ENCODE measurements at places on chromosomes 3 and 15. TPM values are rescaled to one million over a fixed set of nuclear protein-coding genes. Genes with fewer than 3 reads are reported as not detected.

NOP10 gene
- 149 TPM for total RNA-seq

DNA sequence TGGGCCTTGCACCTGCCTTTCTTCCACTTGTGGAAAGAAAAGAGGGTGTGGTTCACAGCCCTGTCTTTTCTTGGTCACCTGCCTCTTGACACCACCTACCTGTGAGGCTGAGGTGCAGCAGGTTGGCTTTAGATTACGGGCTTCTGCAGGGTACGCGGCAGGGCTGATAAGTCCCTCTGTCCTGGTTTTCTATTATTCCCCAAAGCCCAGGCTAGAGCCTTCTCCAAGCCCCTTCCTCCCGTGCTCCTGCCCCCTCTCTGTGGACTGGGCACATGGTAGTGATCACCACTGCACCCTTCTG, 44.8 kb upstream of the HACD2 start:
- no peak for DNase-seq

DNA sequence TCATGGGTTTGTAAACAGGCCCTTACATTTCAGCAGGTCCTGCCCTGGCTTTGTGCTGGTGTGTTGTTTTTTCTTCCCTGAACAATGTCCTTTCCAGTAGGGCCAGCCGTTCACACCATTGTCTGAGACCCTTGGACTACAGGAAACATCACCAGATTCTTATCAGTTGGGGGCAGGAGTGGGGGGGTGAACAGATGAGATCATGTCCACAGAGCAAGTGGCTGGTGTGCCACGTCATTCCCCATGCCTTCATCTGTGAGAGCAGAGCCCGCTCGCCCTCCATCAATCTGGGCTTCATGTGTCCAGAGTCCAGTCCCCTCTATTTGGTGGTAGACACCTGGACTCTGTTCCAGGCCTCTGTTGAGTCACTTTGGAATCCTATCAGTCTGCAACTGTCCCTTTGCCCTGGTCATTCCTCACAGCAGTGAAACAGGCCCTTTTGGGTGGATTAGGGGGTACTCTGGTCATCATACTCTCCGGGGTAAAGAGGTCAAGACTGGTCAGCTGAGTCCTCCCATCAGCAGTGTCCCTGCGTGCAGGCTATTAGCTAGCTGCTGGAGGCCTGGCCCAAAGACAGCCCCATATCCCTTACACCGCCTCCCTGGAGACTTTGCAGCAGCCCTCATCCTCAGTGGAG, 15.0 kb downstream of the SEMA3G start:
- no peak for DNase-seq

DNA sequence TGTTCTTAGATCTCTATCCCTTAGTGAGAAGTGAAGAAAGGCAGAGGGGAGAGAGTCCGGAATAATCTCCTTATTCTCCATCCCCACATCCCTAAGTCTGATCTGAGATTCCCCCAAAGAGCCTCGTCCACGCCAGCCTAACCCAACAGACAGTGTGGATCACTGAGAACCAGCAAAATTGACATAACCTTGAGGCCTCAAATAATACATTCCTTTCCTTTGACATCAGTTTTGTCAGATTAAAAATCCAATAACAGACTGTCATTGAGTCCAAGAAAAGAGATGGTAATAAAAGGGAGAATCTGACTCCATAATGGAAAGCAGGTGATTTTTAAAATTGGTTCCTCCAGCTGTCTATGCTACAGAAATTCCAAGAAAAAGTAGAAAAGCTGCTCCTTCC, 7.7 kb upstream of the SIAH2 start:
- DNase-seq = peak; percentile 66

ZNF385D gene
- total RNA-seq = 10.6 TPM

DNA sequence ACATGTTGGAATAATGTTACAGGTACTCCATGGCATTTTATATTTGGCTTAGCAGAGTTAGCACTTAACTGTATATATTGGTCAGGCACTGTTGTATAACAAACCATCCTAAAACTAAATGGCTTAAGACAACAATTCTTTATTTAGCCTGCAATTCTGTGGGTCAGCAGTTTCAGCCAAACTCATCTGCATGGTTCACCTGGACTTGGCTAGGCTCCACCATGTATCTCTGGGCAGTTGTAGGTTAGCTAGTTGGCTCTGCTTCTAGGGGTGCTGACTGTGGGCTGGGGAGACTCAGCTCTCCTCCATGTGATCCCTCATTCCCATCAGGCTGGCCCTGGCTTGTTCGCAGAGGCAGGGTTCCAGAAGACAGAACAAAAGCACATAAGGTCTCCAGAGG, 34.4 kb downstream of the RARB start:
- DNase-seq = no peak

GRCh38 chr15:99125061-99125891, 20.4 kb downstream of the SYNM start:
- DNase-seq = peak; percentile 44

- DNase-seq = no peak
Measured at GRCh38 chr15:66651198-66651597, 50.8 kb upstream of the SMAD6 start.

GRCh38 chr3:149934524-149934923, 36.2 kb downstream of the PFN2 start:
- DNase-seq = no peak

IDH3A gene
- total RNA-seq = 25.3 TPM

GRCh38 chr3:156552973-156553372, 1.9 kb downstream of the SSR3 start:
- no peak for DNase-seq

- DNase-seq = no peak
Measured at GRCh38 chr3:13188181-13188779, 115.1 kb upstream of the IQSEC1 start.

KCTD6 gene
- total RNA-seq = 10.3 TPM

- DNase-seq = no peak
Measured at GRCh38 chr3:98990657-98991056, 89.2 kb upstream of the DCBLD2 start.

DNA sequence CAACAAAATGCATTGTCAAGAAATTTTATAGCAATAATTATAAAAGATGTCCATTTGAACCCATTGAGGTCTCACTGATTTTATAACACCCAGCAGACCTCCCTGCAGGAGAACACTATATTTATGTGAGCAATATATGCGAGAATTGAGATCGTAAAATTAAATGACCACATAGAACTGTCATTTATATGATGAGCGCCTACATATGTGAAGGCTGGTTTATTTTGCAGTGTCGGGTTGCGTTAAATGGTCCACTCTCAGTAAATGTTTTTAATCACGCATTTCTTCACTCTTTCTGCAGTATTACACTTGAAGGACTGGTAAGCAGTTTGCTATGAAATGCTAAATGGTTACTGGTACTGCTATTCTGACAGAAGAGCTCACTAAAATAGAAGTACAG, 408.5 kb upstream of the AGTR1 start:
- DNase-seq = no peak

DNA sequence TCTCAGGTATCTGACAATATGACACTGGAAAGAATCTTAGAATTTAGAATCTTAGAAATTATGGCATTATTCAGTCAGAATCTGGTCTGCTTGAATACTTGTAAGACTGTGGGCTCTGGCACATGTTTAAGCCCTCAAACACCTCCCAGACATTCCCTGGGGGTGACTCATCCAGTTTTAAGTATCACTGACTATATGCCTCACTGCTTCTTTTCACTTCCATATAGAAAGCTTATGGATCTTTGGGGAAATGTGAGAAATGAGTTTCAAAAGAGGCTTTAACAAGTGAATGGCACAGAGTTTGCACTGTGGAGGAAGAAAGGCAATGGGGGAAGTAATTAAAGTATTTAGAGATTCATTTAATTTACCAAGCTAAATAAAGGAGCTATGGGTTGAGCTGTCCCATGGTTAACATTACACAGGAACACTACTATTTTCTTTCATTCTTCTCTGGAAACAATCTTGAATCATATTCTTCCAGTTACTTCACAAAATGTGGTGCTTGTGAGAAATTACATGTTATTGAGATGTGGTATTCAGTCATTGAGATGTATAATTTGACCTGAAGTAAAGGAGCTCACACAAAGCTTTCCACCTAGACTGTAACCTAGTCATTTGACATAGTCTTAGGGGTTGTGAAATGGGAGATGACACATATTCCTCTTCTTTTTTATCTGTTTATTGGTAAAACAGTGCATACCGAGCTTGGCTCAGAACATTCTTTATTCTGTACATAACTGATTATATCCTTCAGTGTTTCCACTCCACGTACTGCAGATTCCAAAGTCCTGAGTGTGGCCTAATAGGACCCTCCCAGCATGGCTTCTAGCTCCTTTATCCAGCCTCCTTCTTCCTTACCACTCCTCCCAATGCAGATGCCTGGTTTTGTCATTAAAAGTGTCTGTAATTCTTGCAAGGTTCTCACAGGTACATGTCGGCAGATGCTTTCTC, 544.6 kb upstream of the NECTIN3 start:
- peak; percentile 25 for DNase-seq

DNA sequence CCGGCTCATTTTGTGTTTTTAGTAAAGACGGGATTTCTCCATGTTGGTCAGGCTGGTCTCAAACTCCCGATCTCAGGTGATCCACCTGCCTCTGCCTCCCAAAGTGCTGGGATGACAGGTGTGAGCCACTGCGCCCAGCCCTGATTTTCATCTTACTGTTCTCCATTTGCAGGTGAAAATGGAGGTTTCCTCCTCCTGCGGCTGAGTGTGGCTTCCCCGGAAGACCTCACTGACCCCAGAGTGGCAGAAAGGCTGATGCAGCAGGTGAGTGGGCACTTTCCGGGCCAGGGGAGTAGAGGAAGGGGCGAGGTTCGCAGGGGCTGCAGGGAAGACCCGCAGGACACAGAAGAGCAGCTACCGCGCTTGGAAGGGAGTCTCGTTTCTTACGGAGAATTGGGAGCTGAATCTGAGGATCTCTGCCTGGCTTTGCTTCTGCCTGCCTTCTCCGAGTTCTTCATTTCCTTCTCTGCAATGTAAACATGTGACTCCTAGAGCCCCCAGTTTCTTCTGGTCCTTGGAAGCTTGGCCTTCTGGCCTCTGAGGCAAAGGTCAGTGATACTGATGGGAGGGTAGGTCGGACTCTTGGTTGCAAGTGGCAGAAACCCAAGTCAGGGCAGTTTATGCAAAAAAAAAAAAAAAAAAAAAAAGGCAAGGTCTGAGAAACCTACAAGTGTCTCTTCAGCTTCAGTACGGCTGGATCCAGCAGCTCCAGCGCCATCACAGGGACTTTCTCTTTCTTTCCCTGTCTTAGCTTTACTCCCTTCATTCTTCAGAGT, 8.9 kb downstream of the MUC20 start:
- DNase-seq = no peak

- DNase-seq = no peak
Measured at GRCh38 chr3:184645336-184645735, 66.5 kb downstream of the MAGEF1 start.

ISG20 gene
- total RNA-seq = 0.35 TPM

ZPLD1 gene
- under 0.01 TPM for total RNA-seq

UPK1B gene
- total RNA-seq = not detected

AMIGO3 gene
- 1.2 TPM for total RNA-seq

DNA sequence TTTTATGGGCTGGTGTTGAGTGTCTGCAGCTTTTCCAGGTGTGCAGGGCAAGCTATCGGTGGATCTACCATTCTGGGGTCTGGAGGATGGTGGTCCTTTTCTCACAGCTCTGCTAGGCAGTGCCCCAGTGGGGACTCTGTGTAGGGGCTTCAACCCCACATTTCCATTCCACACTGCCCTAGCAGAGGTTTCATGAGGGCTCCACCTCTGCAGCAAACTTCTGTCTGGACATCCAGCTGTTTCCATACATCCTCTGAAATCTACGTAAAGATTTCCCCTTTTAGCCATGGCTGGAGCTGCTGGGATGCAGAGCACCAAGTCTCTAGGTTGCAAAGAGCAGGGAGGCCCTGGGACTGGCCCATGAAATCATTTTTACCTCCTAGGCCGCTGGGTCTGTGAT, 11.6 kb downstream of the RFX7 start:
- no peak for DNase-seq

ASB14 gene
- total RNA-seq = 0.18 TPM

GRCh38 chr15:70723927-70724326, 39.4 kb downstream of the UACA start:
- no peak for DNase-seq

STRA6 gene
- total RNA-seq = 0.40 TPM

GRCh38 chr15:33584797-33585196, 274.0 kb downstream of the RYR3 start:
- DNase-seq = peak; percentile 11

REC114 gene
- not detected for total RNA-seq

ACTRT3 gene
- total RNA-seq = 3.4 TPM

PPP1R2 gene
- 32.7 TPM for total RNA-seq

All from muscle of leg (tissue), 16 donors.